ENCODE measurements at places on chromosomes 5 and 9.

DNA sequence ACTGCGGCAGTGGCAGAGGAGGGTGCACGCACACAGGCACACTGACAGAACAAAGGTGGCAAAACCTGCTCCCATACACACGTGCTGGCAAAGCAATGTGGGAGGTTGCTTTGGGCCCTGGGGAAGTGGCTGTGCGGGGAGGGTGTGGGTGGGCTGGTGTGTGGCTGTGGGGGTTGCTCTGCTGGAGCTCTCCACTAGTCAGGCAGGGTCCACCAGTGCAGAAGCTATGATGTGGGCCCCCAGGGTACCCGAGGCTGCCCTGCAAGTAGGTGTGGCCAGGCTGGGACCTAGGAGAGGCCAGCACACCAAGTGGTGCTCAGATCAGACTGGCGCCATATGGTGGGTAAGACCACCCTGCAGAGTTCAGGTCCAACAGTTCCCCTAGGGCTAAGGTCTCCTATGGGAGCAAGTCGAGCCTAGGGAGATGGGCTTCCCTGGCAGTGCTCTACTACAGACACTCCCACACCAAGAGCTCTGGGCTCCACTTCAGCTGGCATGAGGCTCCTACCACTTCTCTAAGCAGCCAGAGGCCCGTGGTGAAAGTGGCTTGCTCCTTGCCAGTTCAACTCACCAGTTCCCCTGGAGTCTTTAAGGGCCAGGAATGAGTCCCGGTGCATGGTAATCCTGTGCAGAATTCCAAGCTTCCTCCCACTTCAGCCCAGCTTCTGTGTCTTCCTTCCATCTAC, 46.2 kb upstream of the IFNE start:
- no peak for DNase-seq

- peak; percentile 85 for DNase-seq
Observed at GRCh38 chr5:57383093-57383861, 99.3 kb downstream of the ACTBL2 start.

GRCh38 chr5:150140830-150141229, 14.8 kb downstream of the PDGFRB start:
- DNase-seq: peak; percentile 95

DNA sequence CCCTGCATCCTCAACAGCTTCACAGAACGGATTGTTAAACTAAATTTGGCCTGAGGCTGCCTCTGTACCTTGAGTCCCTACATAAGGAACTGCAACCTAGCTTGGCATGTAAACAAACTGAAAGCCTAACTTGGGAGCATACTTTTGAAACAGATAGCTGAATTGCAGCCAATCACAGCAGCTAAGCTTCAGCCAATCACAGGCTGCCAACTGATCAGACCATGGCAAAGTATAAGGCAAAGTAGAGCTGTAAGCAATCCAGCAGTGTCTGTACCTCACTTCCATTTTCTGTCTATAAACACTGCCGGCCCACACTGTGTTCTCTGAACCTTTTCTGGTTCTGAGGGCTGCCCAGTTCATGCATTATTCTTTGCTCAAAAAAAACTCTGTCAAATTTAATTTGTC, 8.9 kb upstream of the ZNF483 start:
- peak; percentile 37 for DNase-seq

DNA sequence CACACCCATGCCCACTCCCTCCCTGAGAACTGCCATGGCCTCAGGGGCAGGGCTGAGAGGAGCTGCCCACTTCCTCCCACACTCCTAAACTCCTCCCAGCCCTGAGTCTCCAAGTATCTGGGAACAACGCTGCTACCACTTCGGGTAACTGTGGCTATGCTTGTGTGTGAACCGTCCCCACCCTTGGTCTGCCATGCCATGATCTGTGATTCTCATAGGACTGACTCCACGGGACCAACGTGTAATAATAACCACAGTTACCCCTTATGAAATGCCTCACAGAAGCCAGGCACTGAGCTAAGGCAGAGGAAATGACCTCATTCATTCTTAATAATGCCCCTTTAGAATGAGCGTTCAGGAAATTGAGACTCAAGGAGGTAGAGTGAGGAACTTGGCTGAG, 103.9 kb upstream of the SMIM23 start:
- peak; percentile 9 for DNase-seq

GRCh38 chr5:126931963-126932660, 98.2 kb downstream of the MARCHF3 start:
- no peak for DNase-seq

GRCh38 chr9:32957358-32957757, 44.1 kb downstream of the APTX start:
- no peak for DNase-seq

DNA sequence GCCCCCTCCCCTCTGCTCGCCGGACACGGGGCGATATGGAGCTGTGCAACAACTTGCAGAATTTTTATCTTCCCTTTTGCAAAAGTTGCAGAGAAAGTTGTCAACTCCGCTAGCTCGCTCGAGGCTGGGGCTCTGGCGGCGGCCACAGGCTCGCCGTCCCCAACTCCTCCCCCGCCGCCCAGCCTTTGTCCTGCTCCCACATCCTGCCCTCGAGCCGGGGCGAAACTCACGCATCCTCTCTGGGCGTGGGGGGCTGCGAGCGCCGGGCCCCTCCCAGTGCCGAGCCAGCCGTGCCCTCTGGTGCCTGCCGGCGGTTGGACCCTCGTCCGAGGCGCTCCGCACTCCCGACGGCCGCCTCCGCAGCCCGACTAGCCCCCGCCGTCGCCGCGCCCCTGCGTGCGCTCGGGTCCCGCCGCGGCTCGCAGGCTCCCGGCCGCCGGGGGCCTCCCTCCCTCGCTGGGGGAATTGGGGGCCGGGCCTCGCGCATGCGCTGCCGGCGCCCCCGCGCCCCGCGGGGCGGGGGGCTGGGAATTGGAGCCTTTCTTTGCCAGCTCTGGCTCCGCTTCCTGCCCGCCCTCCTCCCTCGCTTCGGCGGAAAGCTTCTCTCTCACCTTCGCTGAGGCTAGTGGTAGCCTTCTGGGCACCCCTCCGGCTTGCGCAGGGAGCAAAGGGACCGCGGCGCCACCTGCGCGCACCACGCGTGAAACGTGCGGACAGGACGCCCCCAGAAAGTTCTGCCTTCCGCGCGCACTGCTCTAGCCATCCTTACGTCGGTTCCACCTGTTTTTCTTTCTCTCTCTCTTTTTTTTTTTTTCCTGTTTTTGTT, at the start of gene CCNJL:
Gene CCNJL (minus strand): TSS at position 431 of the 826 bp plus-strand sequence. CDS start 641 bp downstream, outside the sequence.
- no peak for DNase-seq
